ENCODE measurements at places on chromosomes 2 and 18.

DNA sequence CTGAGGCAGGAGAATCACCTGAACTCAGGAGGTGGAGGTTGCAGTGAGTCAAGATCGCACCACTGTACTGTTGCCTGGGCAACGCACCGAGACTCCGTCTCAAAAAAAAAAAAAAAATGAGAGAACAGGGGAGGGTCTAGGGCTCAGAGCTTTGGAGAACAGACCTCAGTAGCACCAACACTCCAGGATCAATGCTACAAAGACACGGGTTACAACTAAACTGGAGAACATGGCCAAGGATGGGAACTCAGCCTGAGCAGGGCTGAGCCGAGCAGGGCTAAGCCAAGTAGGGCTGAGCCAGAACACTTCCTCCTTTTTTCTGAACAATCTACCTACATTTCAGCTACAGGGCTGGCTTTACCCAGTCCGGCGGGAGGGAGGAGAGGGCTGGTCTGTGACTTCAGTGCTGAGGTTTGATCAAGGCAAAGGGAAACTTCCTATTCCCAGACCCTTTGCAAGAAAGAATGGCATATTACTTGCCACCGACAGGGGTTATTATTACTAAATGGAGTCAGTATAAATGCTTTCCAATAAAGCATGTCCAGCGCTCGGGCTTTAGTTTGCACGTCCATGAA is 2.9 kb upstream of the CASP8 start:
- H3K27ac ChIP-seq, result peak overlapping the region; percentile 99
- H3K4me1 ChIP-seq, result peaks cover 48% of the 10 kb centered on the region
- H3K27me3 ChIP-seq, result no peaks in the 10 kb centered on the region
- peak; percentile 22 for ATAC-seq

- H3K36me3 ChIP-seq, result no peaks in the 10 kb centered on the region
- H3K4me1 ChIP-seq, result no peaks in the 10 kb centered on the region
- H3K4me3 ChIP-seq, result no peak overlapping the region
These were observed 510.9 kb upstream of the CELF4 start for GRCh38 chr18:38076346-38077070.

GRCh38 chr2:102661846-102662245 is 42.5 kb downstream of the SLC9A2 start:
- H3K4me1 ChIP-seq, result peaks cover 5% of the 10 kb centered on the region
- ATAC-seq, result no peak
- peaks cover 12% of the 10 kb centered on the region for H3K27me3 ChIP-seq
- peak overlapping the region; percentile 9 for H3K27ac ChIP-seq

DNA sequence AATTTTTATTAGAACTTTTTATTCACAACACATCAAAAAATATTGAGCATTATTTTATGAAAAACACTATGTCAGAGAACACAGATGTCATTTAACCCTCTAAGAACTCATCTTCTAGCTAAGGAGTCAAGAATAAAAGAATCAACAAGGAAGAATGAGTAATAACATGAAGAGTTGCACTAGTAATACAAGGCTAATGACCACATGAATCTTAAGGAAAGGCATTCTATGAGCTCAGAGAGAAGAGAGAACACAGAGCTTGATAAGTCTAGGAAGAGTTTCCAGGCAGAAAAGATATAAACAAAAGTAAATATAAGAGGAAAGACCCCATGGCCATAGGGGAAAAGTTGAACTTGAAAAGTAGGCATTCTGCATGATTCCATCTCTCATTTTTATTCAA is 166.5 kb downstream of the MAIP1 start:
- no peaks in the 10 kb centered on the region for H3K4me1 ChIP-seq
- H3K27ac ChIP-seq, result no peak overlapping the region
- H3K4me3 ChIP-seq, result no peak overlapping the region
- no peaks in the 10 kb centered on the region for H3K36me3 ChIP-seq

DNA sequence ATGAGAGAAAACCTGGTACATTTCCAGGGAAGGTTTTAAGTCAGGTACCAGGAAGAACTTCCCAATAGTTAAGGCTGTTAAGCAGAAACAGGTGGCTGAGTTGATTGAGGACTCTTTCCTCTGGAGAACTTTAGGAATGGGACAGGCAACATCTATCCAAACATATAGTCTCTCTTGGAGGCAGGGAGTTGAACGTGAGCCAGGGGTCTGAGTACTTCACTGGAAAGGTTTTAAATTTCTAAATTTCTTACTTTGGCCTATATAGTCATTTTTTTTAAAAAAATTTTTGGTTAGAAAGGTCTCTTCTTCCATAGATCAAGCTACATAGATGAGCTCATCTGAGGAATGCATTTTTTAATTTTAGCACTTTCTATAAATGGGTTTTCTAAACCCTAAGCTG is 261.4 kb upstream of the TCF4 start:
- H3K27ac ChIP-seq, result no peak overlapping the region
- no peaks in the 10 kb centered on the region for H3K4me1 ChIP-seq
- H3K27me3 ChIP-seq, result no peaks in the 10 kb centered on the region
- no peak overlapping the region for H3K4me3 ChIP-seq
- no peaks in the 10 kb centered on the region for H3K36me3 ChIP-seq

DNA sequence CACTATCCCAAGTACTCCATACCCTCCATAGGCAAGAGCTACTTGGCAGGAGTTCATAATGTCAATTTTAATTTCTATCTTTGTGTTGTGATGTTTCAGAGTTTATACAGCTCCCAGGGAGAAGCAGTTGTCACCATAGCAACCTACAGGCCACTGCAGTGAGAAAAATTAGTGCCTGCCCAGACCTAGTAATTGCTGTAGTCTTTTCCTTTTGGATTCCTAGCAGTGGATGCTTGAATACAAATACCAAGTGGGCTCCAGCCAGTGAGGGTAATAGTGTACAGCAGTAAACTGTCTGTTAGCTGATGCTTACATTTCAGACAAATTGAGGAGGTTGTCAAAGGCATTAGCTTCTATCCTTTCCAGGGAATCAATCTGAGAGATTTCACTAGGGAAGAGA is 26.7 kb downstream of the LHCGR start:
- no peak overlapping the region for H3K27ac ChIP-seq
- H3K27me3 ChIP-seq, result peaks cover 17% of the 10 kb centered on the region
- ATAC-seq, result no peak
- no peak overlapping the region for H3K4me3 ChIP-seq
- no peaks in the 10 kb centered on the region for H3K4me1 ChIP-seq
- H3K36me3 ChIP-seq, result no peaks in the 10 kb centered on the region

DNA sequence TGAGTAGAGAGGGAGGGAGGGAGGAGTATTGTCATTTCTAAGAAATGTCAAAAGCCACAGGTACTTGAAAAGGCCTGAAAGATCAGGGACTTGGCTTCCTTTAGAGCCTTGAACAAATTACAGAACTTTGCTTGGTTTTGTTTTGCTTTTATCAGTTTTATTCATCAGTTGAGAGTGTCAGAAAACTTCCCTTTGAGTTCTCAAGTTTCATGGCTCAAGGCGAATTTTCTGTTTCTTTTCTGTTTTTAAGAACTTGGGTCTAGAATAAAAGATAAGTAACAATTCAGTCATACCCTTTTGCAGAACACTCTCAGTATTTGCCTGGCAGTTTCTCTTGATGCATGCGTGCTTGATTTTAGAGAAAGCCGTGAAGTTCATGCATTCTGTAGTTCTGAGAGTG is 531.9 kb downstream of the PARD3B start:
- H3K36me3 ChIP-seq, result no peaks in the 10 kb centered on the region
- H3K27ac ChIP-seq, result peak overlapping the region; percentile 69
- peaks cover 17% of the 10 kb centered on the region for H3K4me1 ChIP-seq
- peak; percentile 87 for ATAC-seq
- H3K4me3 ChIP-seq, result peak overlapping the region; percentile 57

DNA sequence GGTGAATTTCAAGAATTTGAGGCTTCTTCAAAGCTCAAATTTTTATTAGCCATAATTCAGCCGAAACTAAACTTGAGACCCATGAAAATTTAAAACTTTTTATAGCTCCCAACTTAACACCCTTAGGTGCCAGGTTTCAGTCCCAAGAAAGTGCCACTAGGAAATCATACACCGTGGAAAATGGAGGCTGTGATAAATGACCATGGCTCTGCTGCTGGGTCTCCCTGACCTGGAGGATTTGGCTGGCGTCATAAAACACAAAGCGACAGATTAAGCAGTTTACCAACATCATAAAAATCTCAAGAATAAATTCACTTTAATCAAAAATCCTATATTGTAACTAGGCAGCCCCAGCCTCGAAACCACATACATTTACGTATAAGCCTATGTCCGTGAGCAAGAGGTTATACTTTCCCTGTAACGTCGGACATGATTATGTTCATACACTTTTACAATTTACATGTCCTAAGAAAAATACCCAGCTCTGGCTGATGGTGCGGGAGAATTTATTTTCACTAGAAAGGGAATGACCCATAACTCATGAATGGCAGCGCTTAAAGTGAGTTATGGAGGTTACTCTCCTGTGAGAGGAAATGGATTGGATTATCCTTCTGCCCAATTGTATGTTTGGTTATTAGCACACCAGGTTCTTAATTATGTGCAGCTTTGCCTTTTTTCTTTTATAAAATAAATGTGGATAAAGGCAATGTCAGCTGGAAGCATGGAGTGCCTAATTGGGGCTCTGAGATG is 329.4 kb downstream of the AGPS start:
- H3K4me3 ChIP-seq, result no peak overlapping the region
- no peak for ATAC-seq
- H3K4me1 ChIP-seq, result peaks cover 5% of the 10 kb centered on the region
- H3K27ac ChIP-seq, result no peak overlapping the region
- H3K36me3 ChIP-seq, result no peaks in the 10 kb centered on the region

- no peak overlapping the region for H3K4me3 ChIP-seq
- no peaks in the 10 kb centered on the region for H3K36me3 ChIP-seq
- ATAC-seq, result no peak
- peaks cover 17% of the 10 kb centered on the region for H3K4me1 ChIP-seq
These were observed 350.7 kb upstream of the MYT1L start for GRCh38 chr2:2681711-2682251.

DNA sequence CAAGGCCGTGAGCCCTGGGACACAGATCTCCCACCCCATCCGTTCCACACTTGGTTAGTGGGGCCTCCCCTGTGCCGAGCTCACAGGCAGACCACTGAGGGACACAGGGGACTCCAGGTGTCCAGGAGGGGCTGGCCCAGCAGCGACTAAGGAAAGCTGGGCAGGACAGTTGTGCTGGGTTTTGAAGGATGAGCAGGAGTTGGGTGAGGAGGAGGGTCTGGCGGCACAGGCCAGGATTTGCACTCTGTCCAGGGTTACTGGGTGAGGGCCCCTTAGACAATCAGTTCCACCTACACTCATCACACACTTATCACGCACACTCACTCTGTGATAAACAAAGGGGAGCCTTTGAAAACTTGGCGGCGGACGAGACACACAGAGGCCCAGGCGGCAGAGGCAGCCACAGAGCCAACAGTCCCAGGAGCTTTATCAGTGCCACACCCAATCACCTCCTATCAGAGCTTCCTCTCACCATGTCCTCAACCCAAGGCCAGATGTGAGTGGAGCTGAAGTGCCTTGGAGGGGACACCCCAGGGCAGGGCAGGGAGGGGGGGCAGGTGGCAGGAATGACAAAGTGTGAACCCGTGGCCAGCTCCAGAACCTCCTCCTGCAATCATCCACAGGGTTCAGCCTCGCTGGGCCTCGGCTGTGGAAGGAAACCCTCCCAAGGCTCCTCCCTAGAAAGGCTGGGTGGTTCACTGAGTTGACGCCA is 26.6 kb downstream of the BIN1 start:
- no peaks in the 10 kb centered on the region for H3K27me3 ChIP-seq
- peak; percentile 56 for ATAC-seq
- H3K4me1 ChIP-seq, result peaks cover 42% of the 10 kb centered on the region
- peak overlapping the region; percentile 70 for H3K4me3 ChIP-seq

DNA sequence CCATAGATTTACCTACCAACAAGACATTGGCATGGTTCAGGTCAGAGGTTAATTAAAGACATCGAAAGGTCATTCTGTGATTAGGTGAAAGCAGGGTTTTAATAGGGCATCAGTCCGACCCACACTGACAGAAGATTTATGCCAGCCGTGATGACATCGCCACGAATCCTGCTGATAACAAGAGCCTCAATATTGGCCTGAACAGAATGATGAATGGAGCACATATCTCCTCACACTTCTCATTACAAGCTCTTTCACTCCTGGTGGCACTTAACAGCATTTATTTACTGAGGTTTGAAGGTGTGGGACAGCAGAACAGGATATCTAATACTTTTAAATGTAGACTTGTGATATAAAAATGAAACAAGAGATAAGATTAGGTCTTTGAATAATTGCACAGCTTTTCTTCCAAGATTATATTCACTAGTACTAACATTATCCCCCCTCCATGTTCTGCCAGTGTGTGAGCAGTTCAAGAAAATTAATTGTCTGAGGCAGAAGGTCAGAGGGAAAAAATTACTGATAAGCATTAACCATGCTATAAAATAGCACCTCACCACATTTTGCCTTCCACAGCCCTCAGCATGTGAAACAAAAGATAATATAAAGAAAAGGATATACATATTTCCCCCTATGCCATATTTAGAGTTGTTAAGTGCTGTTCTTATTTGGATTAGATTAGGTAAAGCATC is 23.1 kb upstream of the INSIG2 start:
- H3K4me3 ChIP-seq, result no peak overlapping the region
- H3K4me1 ChIP-seq, result peaks cover 10% of the 10 kb centered on the region
- H3K27me3 ChIP-seq, result peaks cover 18% of the 10 kb centered on the region
- no peak overlapping the region for H3K27ac ChIP-seq

DNA sequence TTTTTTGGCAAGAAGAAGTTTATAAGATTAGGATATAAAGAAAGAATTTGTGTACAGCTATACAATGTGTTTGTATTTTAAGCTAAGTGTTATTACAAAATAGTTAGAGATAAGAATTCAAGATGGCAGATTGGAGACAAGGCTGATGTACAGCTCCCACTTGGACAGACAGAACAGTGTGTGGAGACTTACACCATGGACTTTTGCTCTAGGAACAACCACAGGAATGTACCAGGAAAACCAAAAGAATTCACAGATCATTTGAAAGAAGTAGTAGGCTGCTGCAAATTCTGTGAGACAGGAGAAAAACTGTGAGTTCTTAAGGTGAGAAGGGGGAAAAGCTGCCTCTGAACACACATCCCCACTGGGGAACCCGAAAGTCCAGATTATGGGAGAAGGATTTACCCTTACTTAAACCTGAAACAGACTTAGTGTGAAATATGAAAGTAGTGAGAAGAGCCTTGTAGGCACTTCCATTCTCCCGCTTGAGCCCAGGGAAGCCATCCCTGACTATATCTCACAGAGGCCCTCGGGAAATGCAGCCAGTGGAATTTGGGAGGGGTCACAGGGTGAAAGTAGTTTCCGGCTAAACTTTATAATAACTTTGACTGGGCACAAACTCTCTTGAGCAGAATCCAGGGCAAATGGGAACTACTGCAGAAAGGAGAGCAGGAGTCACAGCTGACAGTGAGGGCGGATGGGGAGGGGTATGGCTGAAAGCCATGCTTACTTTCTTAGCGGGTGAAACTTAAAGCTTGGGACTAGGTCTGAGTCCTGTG is 11.6 kb upstream of the RPRD1A start:
- H3K4me3 ChIP-seq, result no peak overlapping the region
- no peaks in the 10 kb centered on the region for H3K36me3 ChIP-seq
- no peak for ATAC-seq
- peaks cover 11% of the 10 kb centered on the region for H3K27me3 ChIP-seq
- H3K27ac ChIP-seq, result no peak overlapping the region

DNA sequence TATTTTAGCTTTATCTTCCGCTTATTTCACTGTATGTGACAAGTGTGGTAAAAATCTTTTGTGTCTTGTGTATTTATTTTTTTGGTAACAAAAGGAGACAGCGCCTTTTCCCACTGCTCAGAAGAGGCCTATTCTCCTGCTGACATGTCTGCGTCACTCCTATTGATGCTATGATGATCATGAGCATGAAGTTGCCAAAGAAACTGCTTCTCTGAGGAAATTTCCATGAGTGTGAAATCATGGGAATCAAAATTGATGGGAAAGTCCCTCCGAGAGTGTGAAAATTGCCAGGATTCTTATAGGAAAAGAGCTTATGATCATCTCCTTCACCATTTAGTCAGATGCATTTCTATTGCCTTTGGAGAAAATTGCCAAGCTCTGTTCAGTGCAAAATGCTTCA is 36.5 kb upstream of the DARS1 start:
- H3K27me3 ChIP-seq, result no peaks in the 10 kb centered on the region
- H3K27ac ChIP-seq, result no peak overlapping the region
- H3K36me3 ChIP-seq, result no peaks in the 10 kb centered on the region
- no peak overlapping the region for H3K4me3 ChIP-seq
- ATAC-seq, result no peak
- H3K4me1 ChIP-seq, result no peaks in the 10 kb centered on the region

All from activated T-helper 17 cell treated with anti-CD3 and anti-CD28 coated beads, Interleukin-2, amount 50 U/mL, for 72 hours (primary cell).